ENCODE measurements at places on chromosomes 13 and 19.

GRCh38 chr19:42420055-42420544 lies 7.1 kb downstream of the LIPE start:
- DNase-seq: peak; percentile 48

GRCh38 chr13:23979361-23980159 lies 82.3 kb upstream of the C1QTNF9B start:
- peak; percentile 91 for DNase-seq

DNA sequence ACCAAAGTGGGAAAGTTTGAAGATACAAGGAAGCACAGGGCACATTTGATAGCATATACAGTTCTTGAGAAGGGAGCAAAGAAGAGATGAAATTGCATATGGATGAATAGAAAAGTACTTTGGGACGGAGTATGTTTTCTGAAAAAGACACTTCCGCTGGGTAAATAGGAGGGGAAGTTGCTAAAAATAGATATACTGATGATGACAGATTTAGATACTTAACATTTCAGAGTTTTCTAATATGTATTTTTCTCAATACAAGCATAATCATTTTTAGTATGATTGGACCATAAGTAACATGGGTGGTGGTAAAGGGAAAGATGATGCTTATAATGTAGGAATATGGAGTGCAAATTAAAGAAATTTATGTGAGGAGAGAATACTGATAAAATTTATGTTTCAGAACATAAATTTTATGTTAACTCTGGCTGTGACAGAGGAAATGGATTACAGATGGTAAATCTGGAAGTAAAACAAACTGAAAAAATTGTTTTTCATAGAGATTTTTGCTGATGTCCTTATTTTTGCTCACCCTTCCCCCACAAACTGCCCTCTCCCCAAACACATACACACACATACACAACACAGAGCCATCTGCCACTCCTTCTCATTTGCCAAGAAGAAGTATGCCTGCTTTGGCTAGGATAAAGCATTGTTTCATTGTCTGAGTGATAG lies 583.9 kb upstream of the MIR17HG start:
- DNase-seq: no peak

DNA sequence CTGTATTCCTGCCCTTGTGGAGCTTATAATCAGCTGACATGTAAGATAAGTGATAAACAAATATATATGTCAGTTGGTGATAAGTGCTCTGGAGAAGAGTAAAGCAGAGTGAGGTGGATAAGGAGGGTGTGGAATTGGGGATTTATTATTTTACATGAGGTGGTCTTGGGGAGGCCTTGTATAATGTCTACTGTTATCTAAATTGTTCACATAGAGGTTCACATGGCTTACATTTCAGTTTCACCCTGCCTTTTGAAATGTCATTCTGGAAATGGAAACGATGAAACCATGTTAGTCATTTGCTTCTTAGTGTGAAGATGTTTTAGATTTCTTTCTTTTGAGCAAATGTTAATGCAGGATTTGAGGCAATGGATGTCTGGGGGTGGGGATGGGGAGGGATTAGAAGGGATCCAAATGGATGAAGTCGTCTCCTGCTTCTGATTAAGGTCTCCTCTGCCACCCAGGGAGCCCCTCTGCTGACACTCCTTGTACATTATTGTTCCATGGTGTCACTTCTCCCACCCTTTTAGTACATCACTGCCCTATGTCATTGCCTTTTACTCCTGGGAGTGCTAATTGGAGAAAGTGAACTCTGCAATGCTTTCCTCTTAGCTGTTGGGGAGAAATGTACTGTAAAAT lies 14.0 kb downstream of the B3GLCT start:
- no peak for DNase-seq

- DNase-seq: no peak
These were observed 70.5 kb downstream of the IRS2 start for GRCh38 chr13:109715902-109716301.

DNA sequence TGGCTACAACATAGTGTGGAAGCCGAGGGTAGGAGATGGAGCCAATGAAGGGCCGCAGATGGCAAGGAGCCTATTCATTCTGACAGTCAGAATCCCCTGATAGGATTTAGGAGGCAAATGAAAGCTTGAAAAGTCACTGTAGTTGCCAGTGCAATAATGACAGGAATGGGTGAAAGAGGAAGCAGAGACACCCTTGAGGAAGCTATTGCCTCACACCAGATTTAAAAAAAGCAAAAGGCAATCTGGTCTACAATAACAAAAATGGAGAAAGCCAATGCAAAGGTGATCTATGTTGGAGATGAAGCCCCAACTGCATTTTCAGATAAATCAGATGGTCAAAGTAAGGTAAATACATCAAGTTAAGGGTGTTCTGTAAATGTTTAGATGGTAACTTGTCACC lies 158.5 kb downstream of the TUBA3C start:
- DNase-seq: no peak

DNA sequence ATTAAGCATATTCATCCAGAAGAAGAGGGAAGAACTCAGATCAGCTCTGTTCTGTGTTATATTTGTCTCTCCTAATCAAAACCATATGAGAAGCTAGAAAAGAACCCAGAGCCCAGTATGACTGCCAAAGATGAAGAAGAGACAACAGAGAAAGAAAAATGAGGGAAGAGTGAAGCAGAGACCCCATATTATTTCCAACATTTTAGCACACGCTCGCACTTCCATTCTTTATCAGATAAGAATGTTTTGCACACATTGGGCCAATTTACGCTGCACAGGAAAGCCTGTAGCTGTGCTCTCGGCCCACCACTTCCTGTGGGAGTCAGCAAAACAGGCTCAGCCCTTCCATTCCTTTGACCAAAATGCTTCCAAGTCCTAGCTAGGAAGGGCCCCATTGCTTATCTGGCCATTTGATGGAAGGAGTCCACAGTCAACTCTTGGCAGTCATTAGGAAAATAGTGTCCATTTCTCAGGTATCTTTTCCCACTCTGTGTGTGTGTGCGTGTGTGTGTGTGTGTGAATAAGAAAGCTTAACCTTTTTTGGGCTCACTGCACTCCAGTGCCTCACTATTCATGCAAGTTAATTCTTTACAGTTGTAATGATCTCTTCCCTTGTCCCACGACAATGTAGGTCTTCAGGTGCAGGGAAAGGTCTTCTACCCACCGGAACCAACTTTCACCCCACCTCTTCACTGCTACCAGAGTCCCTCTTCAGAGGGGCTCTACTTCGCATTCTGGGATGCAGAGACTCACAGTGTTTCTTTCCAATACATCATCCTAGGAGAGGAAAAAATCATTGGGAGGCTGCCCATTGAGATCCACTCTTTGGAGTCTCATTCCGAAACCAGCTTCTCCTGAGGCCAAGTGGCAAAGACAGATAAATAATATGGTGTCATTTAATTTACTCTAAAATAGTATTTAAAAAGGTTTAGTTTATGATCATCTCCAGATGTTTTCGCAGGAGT lies 237.5 kb downstream of the COG6 start:
- no peak for DNase-seq

DNA sequence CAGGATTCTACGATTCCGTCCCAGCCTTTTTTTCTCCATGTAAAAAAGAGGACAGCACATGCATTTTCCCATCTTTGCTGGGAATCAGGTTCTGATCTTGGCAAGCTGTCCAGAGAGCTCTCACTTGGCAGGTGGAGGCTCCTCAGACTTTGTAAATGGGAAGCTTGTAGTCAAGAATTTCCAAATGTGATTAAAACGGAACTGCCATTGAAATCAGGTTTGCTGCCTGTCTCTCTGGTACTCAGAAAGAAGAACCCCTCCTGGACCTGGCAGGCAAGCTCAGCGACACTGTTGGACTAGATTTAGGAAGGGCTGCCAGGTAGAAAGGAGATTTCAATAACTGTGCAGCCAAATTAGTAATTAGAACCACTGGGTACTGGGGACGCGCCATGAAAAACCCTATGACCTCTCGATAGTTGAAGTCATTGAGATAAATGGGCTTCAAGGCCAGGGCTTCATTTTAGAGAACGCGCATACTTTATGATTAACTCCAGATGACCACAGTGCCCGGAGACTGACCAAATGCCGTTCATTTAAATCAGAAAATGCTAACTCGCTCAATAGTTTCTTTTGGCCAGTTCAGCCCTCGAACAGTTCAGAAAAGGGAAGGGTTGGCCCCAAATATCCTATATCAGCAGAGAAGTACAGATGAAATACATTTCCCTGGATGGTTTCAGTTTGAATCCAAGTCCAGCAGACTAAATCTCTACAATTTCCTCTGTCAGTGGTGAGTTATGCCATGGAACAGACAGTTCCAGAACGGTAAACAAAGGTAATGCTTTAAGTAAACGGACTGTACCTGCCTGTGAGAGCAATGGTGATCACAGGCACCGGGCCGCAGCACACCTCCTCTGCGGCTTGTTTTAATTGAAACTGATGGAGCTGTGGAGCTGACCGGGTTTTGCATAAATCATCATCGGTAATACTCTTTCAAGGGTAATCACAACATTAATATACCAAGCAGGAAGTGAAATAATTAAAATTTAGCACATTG lies 517.4 kb downstream of the RFC3 start:
- DNase-seq: no peak

GRCh38 chr13:77860507-77860981 lies 58.1 kb downstream of the EDNRB start:
- DNase-seq: no peak

GRCh38 chr19:42069619-42070351 lies at the start of gene GRIK5:
Gene GRIK5 (minus strand): TSS chr19:42070206. CDS start chr19:42065770, 4,436 bp downstream.
- DNase-seq: peak; percentile 62

- peak; percentile 35 for DNase-seq
These were observed 4.3 kb upstream of the ZDHHC20 start for GRCh38 chr13:21463424-21463823.

DNA sequence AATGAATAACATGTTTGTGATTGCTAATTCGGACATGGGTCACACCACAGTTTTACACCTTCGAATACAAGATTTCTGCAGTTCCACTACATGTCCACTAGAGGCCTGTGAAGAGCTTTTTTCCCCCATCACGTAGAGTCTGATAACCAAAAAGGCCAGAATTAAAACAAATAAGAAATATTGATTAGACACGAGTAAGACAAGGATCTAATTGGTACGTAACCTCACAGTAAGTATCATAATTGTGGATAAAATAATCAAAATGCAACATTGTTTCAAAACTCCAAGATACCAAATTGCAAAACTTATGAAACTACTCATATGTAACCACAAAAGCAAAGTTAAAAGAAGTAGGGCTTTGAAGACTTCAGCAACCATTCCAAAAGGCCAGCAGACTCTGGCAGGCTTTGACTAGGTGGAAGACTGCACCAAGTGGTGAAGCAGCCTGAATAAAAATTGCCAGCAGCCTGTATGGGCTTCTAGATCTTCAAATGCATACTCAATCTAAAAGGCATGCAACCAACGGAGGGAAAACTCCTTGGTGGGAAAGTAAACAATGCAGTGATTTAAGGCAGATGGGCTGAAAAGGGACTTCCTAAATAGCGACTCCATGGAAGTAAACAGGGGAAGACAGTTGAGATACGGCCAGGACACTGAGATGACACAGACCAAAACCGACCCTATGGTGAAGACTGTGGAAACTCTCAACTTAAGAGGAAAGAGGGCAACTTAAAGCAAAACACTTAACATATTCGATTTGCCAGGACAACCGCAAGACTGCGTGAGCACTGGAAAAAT lies 56.7 kb downstream of the STARD13 start:
- DNase-seq: peak; percentile 74

GRCh38 chr19:29311191-29311790 lies 98.3 kb upstream of the UQCRFS1 start:
- peak; percentile 45 for DNase-seq

GRCh38 chr13:31896427-31896826 lies 135.1 kb upstream of the FRY start:
- no peak for DNase-seq

DNA sequence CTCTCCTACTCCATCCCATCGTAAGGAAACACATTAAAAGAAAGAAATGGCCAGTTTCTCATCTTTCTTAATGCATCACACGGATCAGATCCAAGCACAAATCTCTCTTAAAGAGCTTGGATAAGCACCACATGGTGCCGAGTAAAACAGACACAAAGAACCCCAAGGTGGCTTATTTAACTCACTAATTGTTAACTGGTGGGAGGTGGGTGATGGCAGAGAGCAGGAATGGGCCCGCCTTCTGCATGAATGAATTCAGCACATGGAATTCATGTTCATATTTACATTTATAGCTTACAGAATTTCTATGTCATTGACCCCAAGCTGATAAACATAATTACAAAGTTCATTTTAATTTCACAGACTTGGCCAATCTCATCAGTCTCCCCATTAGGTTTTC lies 89.9 kb downstream of the MZT1 start:
- no peak for DNase-seq

GRCh38 chr19:47663911-47664771 lies 49.1 kb upstream of the EHD2 start:
- DNase-seq: peak; percentile 89

DNA sequence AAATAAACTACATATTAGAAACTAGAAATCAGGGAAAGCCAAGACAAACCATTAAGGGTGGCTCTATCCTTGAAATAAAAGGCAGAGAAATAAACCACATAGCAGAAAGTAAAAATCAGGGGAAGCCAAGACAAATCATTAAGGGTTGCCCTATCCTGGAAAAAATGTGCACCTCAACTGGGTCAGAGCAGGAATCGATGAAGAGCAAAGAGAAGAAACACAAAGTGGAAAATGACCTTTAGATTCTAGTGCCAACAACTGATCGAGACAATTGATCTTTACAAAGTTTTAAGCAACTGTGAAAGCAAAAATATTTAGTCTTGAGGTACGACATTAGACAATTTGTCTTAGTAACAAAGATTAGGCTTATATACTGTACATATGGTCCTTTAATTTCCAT lies 26.6 kb downstream of the KLF12 start:
- DNase-seq: no peak

DNA sequence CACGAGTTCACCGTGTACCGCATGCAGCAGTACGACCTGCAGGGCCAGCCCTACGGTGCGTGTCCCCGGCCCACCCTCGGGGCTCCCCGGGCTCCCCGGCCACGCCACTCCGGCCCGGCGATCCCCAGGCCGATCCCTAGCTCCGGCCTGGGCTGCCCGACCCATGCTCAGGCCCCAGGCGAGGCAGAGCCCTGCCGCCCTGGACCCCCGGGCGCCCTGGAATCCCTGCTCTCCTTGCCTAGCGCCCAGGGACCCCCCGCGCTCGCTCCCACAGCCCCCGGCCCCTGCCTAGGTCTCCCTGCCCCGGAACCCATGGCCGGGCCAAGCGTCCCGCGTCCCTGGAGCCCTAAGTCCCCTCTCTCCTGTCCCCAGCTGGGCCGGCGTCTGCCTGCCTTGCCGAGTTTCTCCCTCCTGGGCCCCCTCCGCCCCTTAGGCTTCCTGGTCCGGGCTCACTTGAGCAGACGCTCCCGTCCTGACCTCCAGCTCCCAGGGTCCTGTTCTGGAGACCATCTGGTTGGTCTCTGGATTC lies 494 bp downstream of the NCLN start:
- no peak for DNase-seq

Measured in Ammon's horn (tissue), 1 donor.